ENCODE measurements at places on chromosomes 1 and 21.
A peak's percentile ranks its signal among the peaks of the same experiment; 100 is the strongest.

GRCh38 chr1:82377201-82377884 is 576.6 kb downstream of the ADGRL2 start:
- peak; percentile 75 for DNase-seq

DNA sequence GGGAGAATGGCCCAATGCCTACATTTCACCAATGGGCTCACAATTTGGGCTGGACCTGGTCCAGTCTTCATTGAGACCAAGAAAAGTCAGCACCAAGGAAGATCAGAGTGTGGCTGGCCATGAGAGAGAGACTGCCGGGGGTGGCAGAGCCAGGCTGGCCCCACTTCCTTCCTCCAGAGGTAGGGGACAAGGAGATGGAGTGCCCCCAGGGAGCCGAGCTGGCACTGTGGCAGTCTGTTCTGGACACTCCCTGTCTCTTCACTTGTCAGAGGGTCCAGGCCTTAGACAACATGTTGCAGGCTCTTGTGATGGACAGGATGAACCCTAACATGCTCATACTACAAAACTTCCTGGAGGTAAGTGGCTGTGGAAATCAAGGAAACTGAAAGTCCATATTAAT is 27.7 kb downstream of the INAVA start:
- no peak for DNase-seq

DNA sequence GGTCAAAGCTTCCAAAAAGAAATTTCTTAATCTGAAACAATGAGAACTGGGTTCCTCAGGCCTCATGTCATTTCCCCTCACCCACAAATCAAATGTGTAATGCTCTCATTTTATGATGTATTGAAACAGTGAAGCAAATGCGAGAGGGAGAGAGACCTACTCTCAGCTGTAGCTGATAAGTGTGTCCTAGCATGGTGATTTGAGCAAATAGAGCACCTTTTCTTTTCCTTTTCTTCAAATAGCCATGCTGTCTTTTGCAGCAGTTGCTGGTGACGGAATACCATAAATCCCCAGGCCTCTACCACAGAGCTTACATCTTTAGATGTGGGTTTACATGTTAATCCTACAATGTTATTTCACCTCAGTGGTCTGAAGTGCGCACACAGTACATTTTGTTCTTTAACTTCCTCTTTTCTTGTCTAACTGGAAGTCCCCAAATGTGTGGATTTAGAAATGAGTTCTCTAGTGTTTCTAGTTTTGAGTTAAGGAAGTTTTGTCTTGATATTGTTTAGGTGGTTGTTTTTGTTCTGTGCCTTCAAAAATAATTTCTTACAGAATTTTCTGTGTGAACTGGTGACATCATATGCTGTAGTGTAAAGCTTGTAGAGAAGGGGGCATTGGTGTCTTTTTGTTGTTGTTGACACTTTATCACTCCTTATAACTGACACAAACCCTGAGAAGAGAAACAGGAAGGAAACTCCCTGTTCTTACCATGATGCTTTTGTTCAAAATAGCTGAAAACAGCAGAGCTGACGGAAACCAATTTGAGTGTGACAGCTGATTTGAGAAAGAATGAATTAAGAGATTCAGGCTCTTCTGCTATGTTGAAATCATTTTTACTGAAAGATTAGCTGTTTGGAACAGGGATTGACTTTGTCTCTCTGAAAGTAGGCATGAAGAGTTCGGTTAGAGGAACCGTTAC is 12.2 kb downstream of the SMAP2 start:
- DNase-seq = no peak

- DNase-seq = no peak
These were observed 9.6 kb downstream of the UQCRHL start for GRCh38 chr1:15797614-15798390.

DNA sequence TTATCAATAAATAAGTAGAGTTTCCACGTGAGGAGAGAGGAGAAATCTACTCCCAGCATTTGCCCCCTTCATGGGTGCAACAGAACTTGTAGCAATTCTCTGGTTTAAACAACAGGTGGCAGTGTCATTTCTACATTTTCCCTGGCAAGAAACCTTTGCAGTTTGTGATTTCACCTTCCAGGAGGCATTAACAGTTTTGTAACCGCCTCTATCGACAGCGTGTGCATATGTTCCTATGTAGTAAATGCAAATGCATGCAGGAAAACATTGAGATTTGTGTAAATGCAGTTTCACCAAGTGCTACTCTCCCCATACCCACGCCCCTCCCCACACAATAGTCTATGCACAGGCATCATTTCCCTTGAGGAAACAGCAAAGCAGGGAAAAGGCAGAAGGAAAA is 494.7 kb downstream of the SMYD3 start:
- DNase-seq = peak; percentile 53

GRCh38 chr1:34034036-34034435 is 131.0 kb downstream of the CSMD2 start:
- DNase-seq = no peak

DNA sequence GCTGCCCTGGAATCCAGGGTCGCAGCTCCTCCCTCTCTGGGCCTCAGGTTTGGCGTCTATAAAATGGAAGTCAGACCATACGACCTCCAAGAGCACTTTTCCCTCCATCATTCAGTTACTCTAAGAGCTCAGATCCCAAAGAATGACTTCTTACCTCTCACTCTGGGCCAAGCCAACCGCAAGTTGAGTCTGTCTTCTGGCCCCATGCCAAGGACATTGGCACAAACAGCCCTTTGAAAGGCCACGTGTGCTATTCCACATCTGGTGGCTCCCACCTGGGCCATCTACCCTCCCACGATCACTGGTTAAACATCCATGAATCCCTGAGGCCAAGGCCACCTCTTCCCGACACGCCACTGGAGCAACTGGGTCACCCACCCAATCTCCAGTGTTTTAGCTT is 12.4 kb downstream of the SLC2A7 start:
- no peak for DNase-seq

- no peak for DNase-seq
These were observed 8.2 kb upstream of the PLEKHA6 start for GRCh38 chr1:204367956-204368355.

DNA sequence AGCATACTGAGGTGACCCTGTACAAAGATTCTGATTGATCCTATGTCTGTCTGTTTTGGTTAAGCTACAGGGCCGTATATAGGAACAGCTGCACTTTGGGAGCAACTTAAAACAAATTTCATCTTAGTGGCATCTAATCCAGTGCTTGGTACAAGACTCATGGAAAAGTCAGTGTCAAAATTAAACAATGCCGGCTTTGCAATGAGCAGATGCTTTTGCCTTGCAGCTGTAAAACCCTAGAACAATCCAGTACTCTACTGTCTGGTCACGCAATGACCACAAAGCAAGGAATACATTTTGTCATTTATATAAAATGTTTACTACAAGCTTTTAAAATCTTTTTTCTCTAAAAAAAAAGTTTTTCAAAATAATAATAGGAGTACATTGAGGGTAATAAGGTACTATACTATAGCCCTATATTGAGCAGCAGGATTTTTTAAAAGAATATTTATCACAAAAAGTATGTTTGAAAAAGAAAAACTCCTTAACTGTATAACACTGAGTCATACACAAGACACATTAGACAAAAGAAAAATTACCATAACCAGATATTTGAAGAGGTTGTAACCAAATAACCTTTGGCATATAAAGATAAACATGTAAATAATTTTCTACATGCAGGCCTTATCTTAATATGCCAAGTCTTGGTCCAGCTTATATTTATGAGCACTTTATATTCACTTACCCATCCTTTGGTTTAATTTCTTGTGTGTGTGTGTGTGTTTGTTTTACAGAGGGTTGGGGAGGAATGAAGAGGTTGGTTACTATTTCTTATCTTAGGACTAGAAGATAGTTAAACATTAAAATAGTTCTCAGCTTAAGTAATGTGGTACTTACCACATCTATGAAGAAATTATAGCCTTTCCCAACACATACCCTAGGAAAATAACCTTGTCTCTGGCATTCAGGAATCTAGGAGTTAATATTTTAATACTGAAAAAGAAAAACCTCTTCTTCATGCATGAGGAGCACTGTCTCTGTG is 262.3 kb downstream of the FAF1 start:
- no peak for DNase-seq

DNA sequence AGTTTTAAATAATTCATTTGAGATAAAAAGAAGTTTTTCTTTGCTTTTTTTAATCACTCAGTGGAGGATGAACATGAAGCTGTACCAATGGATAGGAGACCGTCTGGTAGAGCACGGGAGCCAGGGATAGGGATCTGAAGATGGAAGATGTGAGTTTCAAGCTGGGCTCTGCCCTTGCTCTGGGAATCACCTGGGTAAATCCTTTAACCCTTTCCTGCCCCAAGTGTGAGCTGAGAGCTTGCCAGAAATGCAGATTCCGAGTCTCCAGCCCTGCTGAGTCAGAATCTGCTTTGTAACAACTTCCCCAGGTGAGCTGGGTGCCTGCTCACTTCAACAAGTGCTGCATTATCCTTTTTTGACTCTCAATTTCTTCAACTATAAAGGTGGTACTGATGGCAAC is 44.1 kb downstream of the ERG start:
- DNase-seq = no peak

GRCh38 chr1:116824631-116825206 is 70.5 kb downstream of the CD2 start:
- DNase-seq = no peak

DNA sequence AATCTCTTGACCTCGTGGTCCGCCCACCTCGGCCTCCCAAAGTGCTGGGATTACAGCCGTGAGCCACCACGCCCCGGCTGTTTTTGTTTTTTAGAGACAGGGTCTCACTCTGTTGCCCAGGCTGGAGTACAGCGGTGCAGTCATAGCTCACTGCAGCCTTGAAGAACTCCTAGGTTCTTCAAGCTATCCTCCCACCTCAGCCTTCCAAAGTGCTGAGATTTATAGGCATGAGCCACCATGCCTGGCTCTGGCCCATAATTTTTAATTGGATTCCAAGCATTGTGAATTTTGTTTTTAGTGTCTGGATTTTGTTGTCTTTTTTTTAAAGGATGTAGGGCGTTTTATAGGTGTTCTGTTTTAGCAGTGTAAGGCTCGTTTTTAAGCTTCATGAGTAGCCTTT is 28.6 kb upstream of the TXLNA start:
- no peak for DNase-seq

DNA sequence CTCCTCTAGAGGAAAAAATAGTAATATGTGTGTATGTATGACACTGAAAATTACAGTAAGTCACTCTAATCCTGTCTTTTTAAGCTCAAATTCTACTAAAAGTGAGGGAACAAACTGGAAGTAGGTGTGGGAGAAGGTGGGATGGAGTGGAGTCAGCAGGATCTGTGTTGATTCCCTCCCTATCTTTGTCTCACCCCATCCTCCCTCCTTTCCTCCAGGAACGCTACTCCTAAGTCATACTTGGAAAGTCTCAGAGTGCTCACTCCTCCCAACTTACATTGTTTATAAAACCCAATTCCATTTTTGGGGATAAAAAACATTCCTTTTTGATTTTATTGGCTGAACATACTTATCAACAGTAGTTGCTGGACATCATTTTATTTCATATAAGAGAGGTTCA is 14.9 kb upstream of the NUP133 start:
- no peak for DNase-seq

DNA sequence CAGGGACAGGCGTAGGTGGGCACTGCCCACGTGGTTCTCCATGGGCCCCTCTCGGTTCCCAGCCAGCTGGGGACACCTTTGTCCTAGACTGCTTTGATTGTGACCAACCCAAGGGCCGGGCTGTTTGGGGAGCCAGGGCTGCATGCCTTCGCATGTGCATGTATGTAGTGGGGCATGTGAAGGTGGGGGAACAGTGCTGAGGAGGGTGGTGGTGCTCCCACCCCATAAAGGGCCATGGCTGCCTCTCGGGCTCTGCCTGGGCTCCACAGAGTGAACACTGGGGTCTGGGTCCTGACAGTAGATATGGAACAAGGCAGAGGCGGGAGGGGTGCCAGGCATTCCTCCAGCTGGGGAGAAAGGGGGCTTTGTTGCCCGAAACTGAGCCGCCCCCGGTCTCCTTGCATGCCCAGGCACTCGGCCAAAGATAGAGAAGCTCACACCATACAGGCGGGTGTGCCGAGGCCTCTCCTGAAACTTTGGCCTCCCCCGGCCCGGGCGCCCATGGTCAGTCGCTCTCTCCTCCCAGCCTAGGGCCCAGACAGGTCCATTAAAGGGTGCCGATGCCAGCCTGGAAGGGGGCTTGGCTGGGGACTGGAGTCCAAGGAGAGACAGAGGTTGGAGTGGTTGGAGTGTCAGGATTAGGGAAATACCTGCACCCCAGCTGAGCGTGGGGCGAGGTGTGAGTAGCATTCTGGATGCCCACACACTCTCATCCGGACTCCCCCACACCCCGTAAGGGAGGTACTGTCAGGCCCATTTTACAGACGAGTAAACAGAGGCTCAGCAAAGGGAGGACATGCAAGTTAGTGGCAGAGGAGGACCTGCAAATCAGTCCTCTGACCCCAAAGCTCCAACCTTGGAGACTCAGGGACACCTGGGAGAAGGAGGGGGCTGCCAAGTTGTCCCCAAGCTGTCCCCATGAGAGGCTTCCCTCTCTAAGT is 41.1 kb downstream of the EPHA2 start:
- no peak for DNase-seq

GRCh38 chr21:37373539-37373938 is 7.0 kb downstream of the DYRK1A start:
- no peak for DNase-seq

GRCh38 chr21:31395791-31396190 is 51.7 kb upstream of the TIAM1 start:
- no peak for DNase-seq

- DNase-seq = peak; percentile 72
These were observed 233.1 kb downstream of the SLC45A1 start for GRCh38 chr1:8551057-8551456.

DNA sequence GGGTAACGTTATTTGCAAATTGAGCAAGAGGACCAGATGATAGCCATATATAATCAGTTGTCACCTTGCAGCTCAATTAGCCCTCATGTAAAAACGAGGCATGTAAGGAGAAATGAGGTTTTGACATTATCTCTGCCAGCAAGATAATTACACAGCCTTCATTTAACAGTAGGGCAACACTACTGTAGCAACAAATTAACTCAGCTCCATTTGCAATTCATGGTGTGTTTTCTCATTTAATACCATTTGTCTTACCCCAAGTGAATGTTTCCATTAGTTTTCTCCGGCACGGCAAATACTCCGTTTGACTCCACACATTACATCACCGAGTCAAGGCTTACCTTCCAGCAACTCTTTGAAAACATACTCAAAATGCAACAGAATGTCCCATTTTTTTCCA is 66.7 kb downstream of the GPATCH2 start:
- no peak for DNase-seq

GRCh38 chr1:247112479-247112781 is 8.3 kb upstream of the ZNF669 start:
- DNase-seq = no peak

DNA sequence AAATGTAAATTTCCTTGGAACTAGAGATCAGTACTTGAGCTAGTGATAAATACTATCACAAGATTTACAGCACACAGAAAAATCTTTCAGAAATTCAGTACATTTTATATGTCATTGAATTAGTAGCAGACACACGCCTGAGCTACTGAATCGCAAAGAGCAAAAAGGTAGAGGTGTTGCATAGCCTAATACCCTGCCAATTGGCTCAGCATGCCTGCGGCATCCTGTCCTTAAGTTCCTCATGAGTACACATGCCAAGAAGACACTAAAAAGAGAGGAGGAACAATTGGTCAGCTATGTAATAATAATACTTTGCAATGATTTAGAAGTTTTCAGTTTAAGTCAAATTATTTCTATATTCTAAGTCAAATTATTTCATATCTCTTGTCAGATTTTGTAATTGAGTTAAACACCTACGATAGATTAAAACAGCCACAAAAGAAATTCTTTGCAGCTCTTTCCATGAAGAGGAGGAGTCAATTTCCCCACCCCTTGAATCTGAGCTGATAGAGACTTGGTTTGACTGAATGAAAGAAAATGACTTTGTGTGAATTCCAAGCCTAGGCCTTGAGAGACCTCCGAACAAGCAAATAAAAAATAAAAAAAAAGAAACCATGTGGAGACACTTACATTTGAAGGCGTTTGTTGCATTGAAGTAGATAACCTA is 36.2 kb upstream of the PKN2 start:
- DNase-seq = no peak
